ENCODE measurements at places on chromosomes 7 and 10. TPM values are rescaled to one million over a fixed set of nuclear protein-coding genes. Genes with fewer than 3 reads are reported as not detected.

TRIL gene
- 11.0 TPM for total RNA-seq

CDK6 gene
- 20.6 TPM for total RNA-seq

LGI1 gene
- total RNA-seq = 0.74 TPM

SEMA3A gene
- 3.4 TPM for total RNA-seq

DNA sequence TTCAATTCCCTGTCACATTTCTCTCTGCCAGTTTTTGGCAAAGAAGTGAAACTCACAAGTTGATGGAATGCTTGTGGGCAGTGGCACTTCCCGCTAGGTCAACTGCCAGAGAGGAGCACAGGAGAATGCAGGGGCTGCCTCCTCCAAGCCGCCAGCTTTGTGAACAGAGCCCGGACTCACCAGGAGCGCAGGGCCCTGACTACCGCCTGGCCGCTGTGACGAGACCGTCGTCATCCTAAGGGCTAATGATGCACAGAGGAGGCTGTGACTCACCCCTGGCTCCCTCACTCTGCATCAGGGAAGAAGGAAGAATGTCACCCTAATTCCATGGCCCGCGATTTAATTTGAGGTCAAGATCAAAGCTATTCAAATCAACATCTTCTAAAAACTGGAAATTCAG lies 123.9 kb downstream of the TAX1BP1 start:
- H3K27ac ChIP-seq = no peak overlapping the region
- peaks cover 16% of the 10 kb centered on the region for H3K4me1 ChIP-seq
- no peak for DNase-seq

DNA sequence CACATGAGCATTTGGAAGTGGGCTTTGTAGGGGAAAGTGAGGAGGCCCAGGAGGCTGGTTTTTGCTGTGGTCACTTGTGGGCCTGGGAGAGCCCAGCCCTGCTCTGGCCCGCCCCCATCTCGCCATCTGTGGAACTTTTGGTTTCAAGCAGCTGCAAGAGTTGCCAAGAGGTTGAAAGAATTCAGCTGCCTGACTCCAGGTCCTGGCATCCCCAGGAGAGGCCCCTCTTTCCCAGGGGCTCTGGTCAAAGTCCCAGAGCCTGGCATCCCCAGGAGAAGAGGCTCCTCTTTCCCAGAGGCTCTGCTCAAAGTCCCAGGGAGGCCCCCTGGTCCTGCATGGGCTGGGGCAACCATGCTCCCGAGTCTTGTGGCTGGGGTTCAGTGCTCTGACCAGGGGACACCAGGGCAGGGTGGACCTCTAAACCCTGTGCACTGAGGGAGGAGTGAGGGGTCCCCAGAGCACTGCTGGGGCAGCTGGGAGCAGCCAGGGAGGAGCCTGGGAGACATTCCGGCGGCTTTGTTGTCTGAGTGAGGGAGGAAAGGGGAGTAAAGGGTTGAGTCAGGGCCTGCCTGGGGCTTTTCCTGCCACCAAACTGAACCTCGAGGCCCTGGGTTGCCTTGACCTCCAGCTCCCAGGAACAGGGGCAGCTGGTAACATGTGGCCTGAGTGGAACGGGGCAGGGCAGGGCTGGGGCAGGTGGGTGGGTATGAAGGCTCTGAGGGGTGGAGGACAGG lies 27.7 kb upstream of the CSGALNACT2 start:
- DNase-seq = no peak
- peak overlapping the region; percentile 86 for H3K27ac ChIP-seq

FAM25G gene
- not detected for total RNA-seq

GRCh38 chr10:97849687-97850402 lies at the start of gene GOLGA7B:
Gene GOLGA7B (plus strand): TSS chr10:97849843. CDS start chr10:97850304, 461 bp downstream.
- H3K27ac ChIP-seq = no peak within 1 kb of the TSS

GRCh38 chr10:92523639-92524038 lies 50.3 kb downstream of the IDE start:
- no peak overlapping the region for H3K27ac ChIP-seq
- H3K27me3 ChIP-seq = no peaks in the 10 kb centered on the region
- H3K36me3 ChIP-seq = peaks cover 20% of the 10 kb centered on the region
- no peak overlapping the region for H3K4me3 ChIP-seq
- DNase-seq = no peak

FAM13C gene
- total RNA-seq = 12.8 TPM
